ENCODE measurements at places on chromosomes 7 and 10.

DNA sequence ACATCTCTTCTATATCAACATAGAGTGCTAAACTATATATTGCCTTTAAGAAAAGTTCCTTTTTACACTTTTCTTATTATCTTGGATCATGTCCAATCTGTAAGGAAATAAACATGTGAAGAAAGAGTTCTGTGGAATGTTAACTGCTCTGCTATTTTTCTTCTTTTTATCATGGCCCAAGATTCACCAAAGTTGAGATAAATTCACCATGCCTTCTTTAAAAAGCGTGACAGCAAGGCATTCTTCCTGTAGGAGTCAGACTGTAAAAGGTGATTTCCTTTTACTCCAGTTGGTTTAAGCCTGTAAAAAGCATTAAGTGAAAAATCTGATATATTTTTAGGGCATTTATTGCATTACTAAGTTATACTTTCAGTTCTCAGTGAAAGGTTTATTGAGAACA is 165.7 kb upstream of the FZD1 start:
- DNase-seq, result no peak

GRCh38 chr10:133257489-133258065 is 19.1 kb downstream of the ADAM8 start:
- peak; percentile 76 for DNase-seq

DNA sequence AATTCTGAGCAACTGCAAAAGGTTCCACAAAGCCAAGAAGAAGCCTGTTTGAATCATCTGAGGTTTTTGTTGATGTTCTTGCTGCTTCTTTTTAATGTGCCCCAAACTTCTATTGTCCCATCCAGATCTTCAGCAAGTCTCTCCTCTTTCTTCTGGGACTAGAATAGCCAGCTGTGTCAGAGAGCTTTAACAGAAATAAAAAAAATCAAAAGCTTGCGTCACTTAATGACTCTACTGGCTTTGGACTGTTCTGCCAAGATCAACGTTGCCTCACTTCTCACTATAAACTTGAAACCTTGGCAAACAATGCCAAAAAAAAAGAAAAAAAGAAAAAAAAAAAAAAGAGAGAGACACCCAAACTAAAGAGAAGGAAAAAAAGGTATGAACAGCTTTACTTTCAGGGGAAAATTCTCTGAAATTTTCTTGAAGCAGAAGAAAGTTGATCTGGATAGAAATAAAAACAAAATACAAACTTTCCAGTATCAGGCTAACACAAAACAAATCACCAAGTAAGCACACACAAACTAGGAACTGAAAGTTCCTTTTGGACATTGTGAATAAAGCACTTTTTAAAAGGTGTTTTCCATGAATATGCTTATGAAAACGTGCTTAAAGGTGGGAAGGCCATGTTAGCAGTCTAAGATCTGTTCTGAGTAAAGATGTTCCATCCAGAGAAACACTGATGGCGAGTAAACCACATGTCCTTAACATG is 14.8 kb downstream of the USP54 start:
- DNase-seq, result no peak

DNA sequence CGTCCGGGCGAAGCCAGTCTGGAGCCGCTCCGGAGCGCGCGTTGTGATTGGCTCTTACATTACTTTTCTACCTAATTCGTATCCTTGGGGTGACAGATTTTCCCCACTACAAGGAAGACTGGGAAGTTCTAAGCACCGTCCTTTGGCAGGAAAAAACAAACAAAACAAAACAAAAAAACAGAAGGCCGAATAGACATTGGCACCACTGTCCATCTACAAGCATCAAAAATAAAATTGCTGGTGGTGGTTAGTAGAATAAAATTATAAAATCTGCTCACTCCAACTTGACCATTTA is 651 bp upstream of the SKAP2 start:
- DNase-seq, result no peak

DNA sequence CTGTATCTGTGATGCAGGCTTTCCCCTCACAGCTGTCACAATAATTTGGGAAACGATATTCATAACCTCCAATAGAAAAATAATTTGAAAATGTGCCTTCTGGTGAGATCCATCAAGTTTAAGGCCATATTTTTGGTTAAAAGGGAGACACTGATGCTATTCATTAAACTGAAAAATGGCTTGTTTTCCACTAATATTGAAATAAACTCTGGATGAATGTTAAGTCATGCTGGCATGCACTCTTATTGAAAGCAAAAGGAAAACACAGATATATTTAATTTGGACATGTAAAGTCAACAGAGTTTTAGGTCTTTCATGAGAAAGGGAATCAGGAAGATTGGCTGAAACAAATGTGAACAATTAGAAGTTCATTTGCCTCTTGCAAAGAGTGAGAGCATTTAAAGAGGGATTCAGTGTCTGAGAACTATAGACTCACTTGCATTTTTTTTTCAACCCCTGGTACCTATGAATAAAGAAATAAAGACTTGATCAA is 879.2 kb downstream of the LRMDA start:
- DNase-seq, result no peak

- no peak for DNase-seq
Measured at GRCh38 chr10:88317099-88317498, 266.0 kb downstream of the RNLS start.

DNA sequence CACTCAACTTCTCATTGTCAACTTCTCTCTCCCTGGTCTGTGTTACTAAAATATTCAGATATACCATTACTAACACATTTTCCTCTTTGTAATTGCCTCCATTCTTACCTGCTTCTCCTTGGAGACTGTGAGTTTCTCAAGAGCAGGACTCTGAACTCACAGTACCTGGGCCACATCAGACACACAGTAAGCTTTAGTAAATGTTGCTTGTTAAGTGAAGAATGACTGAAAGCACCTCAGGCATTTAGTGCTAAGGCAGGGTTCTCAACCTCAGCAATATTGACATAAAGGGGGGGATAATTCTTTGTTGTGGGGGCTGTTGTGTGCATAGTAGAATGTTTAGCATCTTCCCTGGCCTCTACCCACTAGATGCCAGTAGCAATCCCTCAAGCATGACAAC is 72.0 kb upstream of the RAB11FIP2 start:
- no peak for DNase-seq

DNA sequence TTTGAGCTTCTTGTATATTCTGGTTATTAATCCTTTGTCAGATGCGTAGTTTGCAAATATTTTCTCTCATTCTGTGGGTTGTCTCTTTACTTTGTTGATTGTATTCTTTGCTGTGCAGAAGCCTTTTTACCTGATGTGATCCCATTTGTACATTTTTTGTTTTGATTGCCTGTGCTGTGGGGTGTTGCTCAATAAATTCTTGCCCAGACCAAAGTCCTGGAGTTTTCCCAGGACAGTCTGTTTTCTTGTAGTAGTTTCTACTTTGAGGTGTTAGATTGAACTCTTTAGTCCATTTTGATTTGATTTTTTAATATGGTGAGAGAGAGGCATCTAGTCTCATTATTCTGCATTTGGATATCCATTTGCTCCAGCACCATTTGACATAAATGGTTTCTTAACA is 588.7 kb upstream of the MBL2 start:
- no peak for DNase-seq

DNA sequence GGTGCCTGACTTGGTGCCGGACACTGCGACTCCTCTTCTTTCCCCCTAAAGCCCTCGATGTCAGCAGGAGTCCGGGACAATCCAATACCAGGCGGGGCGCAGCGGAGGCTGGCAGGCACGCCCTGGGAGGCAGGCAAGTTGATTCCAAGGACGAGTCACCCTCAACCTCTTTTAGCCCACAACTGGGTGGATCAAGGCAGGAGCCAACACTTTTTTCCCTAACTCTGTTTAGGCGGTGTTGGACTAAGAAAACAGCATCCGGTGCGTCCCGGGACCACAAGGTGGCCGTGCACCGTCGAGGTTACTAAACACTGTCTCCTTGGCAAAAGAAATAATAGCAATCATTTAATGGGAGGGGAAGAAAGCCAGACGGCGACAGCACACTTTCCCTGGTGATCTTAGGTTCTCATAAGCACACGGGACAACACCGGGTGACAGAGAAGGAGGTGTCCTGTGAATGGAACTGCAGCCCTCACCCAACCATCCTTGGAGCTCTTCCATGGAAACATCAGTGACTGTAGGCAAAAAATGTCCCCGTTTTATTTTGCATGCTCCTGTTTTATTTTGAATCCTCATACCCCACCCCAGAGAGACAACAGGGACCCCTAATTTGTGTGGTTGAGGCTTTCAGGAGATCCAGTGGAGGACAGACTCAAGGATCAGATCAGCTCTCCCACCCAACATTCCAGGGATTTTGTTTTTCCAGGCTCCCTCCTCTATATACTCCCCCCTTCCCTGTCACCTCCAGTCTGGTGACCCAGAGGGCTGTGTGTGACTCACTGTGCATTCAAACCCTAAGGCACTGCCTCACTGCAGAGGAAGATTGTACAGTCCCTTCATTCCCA is 1.3 kb upstream of the CALCR start:
- no peak for DNase-seq

DNA sequence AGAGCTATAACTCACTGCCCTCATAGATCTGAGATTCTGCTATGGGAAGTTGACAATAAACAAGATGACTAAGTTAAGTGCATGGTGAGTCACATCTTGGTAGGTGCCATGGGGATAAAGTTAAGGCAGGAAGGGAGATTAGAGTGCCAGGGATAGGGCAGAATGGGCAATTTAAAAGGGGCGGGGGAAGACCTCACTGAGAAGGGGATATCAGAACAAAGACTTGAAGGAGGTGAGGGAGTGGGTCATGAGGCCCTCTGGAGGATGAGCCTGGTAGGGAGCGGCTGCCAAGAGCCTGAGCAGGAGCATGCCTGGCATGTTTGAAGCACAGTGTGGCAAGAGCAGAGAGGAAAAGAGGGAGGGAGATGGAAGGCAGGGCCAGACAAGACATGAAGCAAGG is 34.8 kb upstream of the INMT start:
- DNase-seq, result no peak

- DNase-seq, result no peak
Measured at GRCh38 chr10:317271-317769, 182.1 kb downstream of the ZMYND11 start.

- no peak for DNase-seq
Measured at GRCh38 chr10:56920601-56921261, 559.7 kb upstream of the ZWINT start.
